ENCODE measurements at places on chromosomes 12 and 14.

GRCh38 chr14:85079842-85080730 is 449.9 kb upstream of the FLRT2 start:
- DNase-seq: no peak

- no peak for DNase-seq
Measured at GRCh38 chr12:66803930-66804329, 125.1 kb upstream of the GRIP1 start.

- DNase-seq: no peak
Measured at GRCh38 chr14:88179716-88180115, 143.4 kb downstream of the KCNK10 start.

DNA sequence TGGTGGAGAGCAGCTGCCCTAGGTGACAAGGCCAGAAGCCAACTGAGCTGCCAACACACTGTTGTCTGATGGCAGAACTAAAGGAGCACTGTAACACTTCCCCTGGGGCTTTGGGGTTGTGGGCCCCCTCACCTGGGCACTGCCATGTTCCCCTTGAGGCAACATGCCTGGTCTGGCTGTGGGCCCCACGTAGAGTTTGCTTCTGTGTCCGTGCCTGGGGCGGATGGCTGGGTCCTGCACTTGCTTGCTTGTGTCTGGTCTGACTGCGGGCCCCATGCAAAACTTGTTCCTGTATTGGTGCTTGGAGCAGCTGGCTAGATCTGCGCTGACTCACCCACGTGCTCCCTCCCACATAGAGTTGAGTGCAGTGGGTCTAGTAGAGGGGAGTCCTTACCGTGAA is 78.4 kb downstream of the MNAT1 start:
- DNase-seq: no peak

DNA sequence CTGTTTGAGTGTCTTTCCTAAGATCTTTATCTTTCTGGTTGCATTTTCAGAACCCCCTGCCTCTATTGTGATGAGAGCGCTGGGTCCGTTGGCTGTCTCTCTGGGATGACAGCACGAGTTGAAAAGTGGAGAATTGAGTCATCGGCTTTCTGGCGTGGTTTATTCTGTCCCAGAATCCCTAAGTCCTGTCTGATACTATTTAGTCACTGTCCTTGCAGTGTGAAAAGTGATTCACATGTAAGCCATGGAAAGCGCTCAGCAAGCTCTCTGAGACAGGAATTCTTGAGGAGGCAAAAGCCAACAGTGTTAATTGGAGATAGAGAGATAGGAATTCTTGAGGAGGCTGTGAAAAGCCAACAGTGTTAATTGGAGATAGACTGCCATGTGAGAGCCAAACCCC is 121.7 kb downstream of the CHST11 start:
- no peak for DNase-seq

- no peak for DNase-seq
Measured at GRCh38 chr12:22974865-22975264, 349.9 kb downstream of the ETNK1 start.

DNA sequence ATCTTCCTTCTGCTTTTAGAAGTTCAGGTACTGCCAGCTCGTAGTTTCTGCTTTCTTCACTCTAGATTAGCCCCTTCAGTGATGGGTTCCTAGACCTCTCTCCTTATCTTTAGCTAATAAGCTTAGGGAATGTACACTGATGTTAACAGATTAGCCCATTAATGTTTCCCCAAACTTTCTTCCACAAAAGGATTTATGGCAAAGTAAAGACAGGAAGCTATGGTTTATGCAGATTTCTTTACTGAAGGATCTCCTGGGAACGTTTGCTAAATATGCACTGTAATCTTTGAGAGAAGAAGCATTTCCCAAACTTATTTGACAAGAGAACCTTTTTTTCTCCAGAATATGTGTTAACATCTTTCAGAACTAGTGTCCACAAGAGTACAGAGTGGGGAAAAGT is 4.2 kb downstream of the SOCS4 start:
- DNase-seq: no peak
